ENCODE measurements at places on chromosomes 4 and X.

DNA sequence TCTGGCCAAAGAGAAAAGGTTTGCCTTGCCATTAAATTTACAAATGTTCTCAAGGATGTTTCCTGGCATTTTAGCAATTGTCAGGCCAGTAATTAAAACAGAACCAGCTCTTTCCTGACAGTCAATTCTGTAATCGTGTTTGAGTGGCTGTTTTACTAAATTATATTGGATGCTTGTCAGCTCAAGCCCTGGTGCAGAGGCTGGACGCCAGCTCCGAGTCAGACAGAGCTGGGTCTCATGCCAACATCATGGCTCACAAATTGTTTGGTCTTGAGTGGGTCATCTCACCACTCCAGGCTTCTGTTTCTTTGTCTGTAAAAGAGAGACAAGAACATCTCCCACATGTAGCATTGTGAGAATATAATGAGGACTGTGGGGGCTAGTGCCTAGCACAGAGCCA is 190.3 kb upstream of the PSAPL1 start:
- no peak for DNase-seq

DNA sequence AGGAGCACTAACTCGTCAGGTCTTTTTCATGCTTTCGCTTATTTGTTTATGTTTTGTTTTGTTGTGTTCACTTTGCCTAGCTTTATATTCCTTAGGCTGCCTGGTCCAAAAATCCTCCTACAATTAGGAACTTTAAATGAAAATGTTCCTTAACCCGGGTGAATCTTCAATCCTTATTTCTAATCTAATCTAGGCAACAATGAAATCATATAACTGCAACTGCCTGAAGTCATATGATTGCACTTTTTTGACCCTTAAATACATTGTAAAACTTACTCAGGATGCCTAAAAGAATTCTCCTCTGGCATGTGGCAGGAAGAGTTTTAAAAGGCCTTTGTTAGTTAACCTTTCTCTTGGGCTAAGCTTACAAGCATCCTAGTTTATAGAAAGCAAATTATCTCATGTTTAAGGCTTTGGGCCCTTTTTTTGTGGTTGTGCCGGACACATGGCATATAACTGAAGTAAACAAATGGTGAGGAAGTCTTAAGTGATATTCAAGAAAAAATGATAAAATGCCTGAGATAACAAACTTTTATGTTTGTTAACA is 279.4 kb downstream of the FAT4 start:
- DNase-seq = no peak

GRCh38 chrX:11434607-11435006 is 141.4 kb downstream of the AMELX start:
- DNase-seq = no peak

- DNase-seq = no peak
These were observed 210.0 kb upstream of the STK26 start for GRCh38 chrX:131812847-131813825.

GRCh38 chrX:85140964-85141363 is 102.6 kb downstream of the SATL1 start:
- DNase-seq = no peak

- no peak for DNase-seq
These were observed 55.0 kb upstream of the TFDP3 start for GRCh38 chrX:133273180-133273579.

- DNase-seq = peak; percentile 2
These were observed 34.0 kb upstream of the GYPA start for GRCh38 chr4:144174401-144175067.

- DNase-seq = no peak
These were observed 237.2 kb upstream of the FSTL5 start for GRCh38 chr4:162401021-162401420.

DNA sequence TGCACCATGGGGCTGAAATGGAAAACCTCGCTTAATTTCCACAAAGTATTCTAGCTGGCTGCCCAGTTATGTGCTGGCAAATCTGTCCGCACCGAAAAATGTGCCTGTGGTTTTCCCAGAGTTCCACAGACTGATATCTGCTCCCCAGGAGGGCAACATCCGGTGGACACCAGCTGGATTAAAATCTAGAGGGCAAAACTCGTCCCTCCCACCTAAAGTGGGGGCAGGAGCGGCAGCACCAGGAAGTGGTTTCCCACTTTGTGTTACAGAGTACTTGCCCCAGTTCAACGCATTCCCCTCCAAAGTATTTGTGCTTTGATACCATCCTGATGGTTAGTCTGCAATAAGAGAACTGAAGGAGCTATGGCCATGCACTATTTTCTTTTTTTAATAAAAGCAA is 187.6 kb downstream of the TSPAN5 start:
- DNase-seq = no peak

GRCh38 chrX:132776486-132777210 is 181.8 kb downstream of the HS6ST2 start:
- no peak for DNase-seq

GRCh38 chrX:119201570-119201969 is 34.5 kb upstream of the PGRMC1 start:
- no peak for DNase-seq

- no peak for DNase-seq
These were observed 316.7 kb downstream of the RPA4 start for GRCh38 chrX:97200454-97200853.

DNA sequence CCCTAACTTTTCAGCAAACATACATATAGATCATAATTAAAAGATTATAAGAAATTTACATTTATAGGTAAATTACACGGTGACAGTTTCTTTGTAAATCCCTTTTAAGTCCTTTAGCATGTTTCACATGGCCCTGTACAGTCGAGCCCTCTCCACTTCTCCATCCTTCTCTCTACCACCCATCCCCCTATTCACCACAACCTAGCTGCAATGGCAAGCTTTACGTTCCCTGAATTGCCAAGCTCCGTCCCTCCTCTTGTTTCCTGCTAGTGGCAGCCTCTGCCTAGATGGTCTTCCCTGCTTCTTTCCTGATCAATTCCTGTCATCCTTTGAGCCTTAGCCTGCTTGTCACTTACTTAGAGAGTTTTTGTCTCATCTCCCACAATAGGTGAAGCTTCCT is 116.2 kb downstream of the TMA16 start:
- no peak for DNase-seq

- DNase-seq = no peak
These were observed 39.6 kb upstream of the NKX1-1 start for GRCh38 chr4:1445716-1446445.

DNA sequence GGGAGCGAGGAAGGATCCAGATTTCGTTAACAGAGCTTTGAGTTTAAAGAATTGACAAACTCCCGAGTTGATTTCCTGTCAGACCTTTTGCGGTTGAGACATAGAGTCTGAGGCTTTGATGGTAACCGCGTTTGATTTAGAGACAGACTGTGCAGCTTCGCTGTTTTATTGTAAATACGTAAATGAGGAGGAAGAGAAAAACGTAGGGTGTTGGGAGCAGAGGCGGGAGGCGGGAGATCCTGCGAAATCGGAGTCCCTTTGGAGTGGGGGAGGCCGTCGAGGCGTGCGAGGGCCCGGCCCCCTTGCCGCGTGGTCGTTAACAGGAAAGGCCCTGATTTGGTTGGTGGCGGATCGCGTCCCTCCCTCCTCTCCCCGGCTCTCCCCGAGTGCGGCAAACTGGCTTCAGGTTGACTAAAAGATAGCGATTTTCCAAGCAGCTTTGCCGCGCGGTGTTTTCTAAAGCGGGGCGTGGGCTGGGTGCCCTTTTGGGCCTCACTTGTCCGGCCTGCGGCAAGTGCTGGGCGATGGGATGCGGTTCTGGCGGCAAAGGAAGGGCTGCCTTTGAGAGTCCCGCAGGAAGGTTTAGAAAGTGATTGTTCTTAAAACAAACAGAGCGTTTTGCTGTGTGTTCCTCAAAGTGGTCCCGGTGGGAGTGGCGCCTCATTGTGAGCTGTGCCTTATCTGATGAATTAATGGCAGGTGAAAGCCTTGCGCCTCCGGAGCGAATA is 857 bp downstream of the SCML1 start:
- DNase-seq = no peak

- DNase-seq = no peak
These were observed 50.6 kb downstream of the ATP11C start for GRCh38 chrX:139882299-139882698.

- no peak for DNase-seq
These were observed 176.7 kb downstream of the NPFFR2 start for GRCh38 chr4:72208421-72209075.

- no peak for DNase-seq
These were observed 51.7 kb upstream of the CHRNA9 start for GRCh38 chr4:40283413-40283812.

DNA sequence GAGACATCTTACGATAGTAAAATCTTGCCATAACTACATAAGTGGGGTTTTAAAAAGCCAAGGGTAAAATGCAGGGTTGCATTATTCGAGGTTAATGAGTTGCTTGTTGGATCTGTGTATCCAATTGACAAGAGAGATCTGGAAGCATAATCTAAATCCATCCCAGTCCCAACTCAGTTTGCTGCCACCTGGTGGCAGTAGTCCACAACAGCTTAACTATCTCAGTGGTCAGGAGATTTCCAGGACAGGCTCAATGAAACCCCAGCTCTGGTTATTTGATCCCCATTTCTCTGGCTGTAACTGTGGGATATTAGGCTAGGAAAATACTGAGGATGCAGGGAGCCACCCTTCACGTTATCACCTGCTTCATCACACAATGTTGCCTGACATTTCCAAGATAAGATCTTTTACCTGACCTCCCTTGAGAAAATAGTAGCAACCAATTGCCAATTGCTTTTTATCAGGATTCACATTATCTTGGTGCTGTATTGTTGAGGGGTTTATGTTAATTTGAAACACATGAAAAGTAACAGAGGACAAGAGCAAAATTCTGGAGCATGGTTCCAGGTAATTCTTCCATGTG is 88.2 kb upstream of the TNIP3 start:
- DNase-seq = no peak

DNA sequence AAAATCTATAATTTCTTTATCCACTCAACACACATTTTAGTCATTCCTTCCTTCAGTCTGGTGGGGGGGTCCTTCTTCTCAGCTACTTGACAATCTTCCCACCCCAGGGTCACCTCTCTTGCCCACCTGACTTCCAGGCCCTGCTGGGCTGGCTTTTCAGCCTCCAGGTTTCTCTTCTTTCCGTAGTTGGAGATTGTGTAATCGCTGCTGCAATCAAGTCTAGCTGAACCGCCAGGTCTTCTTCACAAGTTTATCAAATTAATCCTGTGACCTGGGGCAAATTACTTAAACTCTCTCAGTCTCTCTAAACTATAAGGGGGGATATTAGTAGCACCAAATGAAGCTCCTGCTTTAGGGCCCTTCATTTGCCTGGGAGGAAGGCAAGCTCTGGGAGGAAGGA is 102.9 kb upstream of the TNIP3 start:
- DNase-seq = no peak

GRCh38 chrX:39631276-39632229 is 466.2 kb downstream of the BCOR start:
- DNase-seq = no peak

DNA sequence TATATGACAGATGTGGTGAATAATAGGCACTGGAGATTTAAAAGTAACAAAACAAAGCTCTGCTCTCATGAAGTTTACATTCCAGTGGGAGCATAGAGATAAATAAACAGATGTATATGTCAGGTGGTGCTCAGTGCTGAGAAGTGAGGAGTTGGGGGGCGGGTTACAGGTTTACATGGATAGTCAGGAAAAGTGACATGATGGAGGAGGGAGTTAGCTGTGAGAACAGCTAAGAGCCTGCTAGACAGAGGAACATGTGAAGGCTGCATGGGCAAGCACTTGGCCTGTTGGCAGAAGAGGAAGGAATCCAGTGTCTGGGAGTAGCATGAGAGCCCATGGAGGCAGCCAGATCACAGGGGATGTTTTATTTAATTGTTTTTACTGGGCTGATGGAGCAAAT is 10.2 kb upstream of the TMEM156 start:
- no peak for DNase-seq

DNA sequence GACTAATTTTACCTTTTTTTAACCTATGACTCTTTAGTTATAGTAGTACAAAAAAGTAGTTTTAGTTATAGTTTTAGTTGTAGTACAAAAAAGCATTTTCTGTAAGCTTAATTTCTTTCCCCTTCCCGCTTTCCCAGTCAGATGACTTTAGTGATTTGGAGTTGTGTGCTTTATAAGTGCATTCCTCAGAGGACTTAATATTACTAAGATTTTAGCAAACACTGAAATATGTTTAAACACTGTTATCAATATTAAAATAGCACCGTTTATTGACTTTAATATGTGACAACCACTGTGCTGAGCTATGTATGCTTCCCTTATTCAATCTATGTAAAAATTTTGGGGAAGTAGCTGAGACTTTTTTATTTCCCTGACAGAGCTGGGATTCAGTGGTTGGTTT is 22.8 kb downstream of the GUF1 start:
- no peak for DNase-seq

GRCh38 chr4:110005461-110006056 is 92.9 kb downstream of the EGF start:
- DNase-seq = peak; percentile 41

DNA sequence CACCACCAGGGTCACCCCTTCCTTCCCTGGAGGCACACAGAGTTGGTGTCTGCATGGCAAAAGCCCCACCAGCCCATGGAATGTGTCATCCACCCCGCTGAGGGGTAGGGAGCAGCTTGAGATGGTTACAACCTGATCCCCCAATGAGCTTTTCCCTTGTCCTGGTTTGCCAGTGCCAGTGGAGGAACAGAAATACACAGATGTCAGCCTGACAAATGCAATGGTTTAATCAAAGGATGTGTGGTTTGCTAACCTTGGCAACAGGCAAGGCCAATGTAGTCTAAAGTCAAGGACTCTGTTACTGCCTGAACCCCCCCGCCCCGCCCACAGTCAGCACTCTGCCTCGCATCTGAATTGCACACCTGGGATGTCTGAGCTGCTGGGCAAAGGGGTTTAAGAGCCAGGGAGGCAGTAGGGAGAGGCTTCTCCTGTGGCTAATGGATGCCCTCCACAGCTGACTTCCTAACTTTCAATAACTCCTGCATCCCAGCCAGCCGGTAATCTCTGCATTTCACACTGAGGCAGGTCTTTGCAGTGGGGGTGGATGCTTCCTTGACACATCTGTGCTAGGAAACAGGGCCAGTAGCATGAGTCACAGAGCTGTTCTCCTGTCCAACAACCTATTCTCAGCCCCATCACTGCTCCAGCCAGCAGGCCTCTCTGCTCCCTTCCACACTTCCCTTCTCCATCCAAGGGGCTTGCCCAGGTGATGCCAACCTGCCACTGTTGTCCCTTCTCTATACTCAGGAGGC is 137.5 kb downstream of the AMMECR1 start:
- DNase-seq = no peak

- no peak for DNase-seq
These were observed 117.6 kb downstream of the FGF16 start for GRCh38 chrX:77564823-77565222.

DNA sequence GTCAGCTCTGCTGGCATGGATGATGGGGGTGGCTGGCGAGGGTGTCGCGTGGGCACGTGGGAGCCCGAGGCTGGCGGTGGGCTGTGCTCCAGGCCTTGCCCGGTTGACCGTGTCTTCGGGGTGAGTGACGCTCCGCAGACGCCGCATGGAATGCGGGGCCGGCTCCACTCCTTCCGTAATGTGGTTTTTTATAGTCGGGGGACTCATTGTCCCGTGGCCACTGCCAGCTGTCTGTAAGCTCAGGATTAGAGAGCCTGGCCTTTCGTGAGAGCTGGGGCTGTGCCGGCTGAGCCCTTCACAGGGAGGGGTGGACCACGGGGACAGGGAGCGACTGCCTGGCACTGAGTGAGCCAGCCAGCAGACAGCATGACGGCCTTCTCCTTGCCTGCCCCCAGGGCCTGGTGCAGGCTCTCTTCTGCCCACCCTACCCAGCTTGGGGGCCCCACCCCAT is 20.4 kb downstream of the DOK7 start:
- no peak for DNase-seq

GRCh38 chr4:129974730-129975129 is 878.8 kb downstream of the C4orf33 start:
- no peak for DNase-seq
